ENCODE measurements at places on chromosomes 1 and 21.

DNA sequence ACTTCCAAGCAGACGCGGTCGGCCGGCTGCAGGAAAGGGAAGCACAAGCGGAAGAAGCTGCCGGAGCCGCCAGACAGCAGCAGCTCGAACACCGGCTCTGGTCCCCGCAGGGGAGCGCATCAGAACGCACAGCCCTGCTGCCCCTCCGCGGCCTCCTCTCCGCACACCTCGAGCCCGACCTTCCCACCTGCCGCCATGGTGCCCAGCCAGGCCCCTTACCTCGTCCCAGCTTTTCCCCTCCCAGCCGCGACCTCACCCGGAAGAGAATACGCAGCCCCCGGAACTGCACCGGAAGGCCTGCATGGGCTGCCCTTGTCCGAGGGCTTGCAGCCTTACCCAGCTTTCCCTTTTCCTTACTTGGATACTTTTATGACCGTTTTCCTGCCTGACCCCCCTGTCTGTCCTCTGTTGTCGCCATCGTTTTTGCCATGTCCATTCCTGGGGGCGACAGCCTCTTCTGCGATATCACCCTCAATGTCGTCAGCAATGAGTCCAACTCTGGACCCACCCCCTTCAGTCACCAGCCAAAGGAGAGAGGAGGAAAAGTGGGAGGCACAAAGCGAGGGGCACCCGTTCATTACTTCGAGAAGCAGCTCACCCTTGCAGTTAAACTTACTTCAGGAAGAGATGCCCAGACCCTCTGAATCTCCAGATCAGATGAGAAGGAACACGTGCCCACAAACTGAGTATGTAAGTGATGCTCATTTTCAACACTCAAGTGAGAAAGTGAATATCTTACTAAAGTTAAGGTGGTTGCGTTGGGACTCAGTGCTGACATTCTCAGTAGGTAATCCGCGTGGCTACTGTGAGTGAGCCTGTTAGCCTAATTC is 25.5 kb downstream of the UTS2 start:
- DNase-seq, result peak; percentile 47

GRCh38 chr1:43766818-43767525 is 59.6 kb downstream of the ST3GAL3 start:
- DNase-seq, result no peak

- DNase-seq, result no peak
Observed at GRCh38 chr21:25441835-25442234, 165.4 kb downstream of the MRPL39 start.

DNA sequence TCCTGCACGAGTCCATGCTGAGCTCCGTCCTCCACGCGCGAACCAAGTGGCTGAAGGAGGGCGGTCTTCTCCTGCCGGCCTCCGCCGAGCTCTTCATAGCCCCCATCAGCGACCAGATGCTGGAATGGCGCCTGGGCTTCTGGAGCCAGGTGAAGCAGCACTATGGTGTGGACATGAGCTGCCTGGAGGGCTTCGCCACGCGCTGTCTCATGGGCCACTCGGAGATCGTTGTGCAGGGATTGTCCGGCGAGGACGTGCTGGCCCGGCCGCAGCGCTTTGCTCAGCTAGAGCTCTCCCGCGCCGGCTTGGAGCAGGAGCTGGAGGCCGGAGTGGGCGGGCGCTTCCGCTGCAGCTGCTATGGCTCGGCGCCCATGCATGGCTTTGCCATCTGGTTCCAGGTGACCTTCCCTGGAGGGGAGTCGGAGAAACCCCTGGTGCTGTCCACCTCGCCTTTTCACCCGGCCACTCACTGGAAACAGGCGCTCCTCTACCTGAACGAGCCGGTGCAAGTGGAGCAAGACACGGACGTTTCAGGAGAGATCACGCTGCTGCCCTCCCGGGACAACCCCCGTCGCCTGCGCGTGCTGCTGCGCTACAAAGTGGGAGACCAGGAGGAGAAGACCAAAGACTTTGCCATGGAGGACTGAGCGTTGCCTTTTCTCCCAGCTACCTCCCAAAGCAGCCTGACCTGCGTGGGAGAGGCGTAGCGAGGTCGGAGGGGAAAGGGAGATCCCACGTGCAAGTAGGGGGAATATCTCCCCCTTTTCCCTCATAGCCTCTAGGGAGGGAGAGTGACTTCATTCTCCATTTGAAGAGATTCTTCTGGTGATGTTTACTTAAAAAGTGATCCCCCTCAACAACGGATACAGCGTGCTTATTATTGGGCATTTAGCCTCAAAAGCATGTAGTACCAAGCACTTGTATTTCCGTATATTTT is 991 bp downstream of the PRMT6 start:
- peak; percentile 56 for DNase-seq

DNA sequence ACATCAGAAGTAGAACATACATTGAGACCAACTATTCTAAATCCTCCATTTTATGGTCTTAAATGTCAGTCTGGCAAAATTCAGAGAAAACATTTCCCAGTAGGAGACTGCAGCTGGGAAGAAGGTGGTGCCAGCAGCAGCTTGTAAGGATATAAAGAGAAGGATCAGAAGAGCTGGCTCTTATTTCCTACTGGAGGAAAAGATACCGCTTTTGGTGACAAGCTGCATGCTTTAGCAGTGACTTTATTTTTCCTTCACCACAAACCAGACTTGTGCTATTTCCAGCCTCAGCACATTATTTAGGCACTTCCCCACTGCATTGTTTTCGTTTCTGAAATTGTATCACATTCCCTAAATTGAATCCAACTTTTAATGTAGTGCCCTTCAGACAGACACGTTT is 28.4 kb downstream of the RNF11 start:
- no peak for DNase-seq

- no peak for DNase-seq
Observed at GRCh38 chr1:2326524-2326923, 64.8 kb downstream of the MORN1 start.

- no peak for DNase-seq
Observed at GRCh38 chr1:96164053-96164452, 557.5 kb upstream of the PTBP2 start.

- DNase-seq, result no peak
Observed at GRCh38 chr21:28822486-28823335, 170.0 kb downstream of the LTN1 start.

DNA sequence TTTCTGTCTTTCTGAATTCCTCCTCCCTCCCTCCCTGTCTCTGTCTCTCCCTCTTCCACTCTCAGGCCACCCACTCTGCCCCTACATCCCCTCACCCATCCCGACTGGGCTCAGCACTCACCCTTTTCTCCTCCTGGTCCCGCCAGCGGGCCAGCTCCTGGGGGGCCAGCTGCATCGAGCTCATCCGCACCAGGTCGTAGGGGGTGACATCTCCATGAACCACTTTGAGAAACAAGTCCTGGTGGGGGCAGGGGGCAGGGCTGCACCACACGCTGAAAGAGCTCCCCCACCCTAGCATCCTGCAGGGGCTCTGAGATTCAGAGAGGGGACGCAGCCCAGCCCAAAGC is 17.8 kb downstream of the SPOCD1 start:
- no peak for DNase-seq

GRCh38 chr1:228393811-228394570 is 12.6 kb downstream of the TRIM11 start:
- DNase-seq, result no peak

DNA sequence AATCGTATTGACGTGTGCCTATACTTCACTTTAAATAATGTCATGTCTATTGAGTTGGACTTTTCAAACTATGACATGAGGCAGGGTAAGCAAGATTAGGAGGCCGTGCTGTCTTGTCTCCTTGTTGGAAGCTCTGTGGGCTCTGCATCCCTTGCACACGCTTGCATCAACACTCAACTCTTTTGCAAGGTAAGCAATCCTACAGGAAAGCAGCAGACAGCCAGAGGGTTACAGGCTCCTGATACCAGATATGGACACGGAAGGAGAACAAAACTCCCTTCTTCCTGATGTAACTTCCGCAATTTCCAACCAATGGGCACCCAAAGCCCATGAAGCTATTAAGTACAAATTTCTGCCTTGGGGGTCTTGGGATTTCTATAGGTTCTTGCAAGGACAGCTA is 1520.7 kb upstream of the B3GALT2 start:
- no peak for DNase-seq

DNA sequence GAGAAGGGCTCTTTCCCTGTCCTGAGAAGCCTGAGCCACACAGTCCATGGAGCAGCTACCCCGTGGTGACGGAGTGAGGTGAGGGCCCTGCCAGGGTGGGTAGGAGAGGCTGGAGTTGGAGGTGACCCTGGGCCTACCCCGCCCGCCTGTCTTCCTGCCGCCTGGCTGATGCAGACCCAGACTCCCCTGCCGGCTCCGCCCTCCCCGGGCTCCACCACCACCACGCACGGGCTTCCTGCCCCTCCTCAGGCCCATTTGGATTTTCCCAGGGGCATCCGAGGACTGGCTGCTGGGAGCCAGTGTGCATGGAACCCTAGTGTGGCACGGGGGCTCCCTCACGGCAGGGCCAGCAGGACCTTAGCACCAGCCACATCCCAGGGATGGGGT is 32.5 kb downstream of the PODN start:
- no peak for DNase-seq

DNA sequence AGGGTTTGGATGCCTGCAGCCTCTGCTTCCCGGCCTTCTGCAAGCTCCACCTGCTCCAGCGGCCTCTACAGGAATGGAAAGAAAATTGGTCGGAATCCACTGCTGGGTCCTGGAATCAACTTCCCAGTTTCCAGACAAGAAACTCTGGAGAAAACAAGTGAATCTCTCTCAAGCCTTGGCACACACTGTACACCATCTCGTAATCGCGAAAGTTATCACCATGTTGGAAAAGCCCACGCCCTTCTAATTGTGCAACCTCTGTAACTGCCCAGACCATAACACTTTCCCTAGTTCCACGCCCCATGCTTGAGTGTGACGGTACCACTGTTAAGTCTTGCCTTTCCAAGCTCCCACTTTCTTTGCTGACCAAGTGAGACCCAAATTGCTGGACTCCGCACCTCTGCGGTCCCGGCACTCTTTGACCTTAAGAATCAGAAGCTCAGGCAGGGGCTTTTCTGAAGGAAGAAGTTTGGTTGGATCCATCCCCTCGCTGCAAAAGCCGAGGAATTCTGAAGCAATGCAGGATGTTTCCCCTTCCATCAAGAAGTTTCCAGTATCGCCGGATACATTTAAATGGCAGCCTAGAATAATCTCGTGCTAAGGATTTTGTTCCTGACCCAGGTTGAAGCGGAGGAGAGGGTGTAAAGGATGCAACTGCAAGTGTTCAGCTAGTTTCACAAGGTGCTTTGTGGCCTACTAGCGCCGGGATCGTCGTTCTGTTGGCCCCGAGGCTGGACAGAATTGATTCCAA is 6.2 kb downstream of the NR5A2 start:
- DNase-seq, result no peak

- no peak for DNase-seq
Observed at GRCh38 chr1:90809996-90810395, 92.9 kb upstream of the BARHL2 start.

- no peak for DNase-seq
Observed at GRCh38 chr1:23242414-23242813, 25.1 kb upstream of the HTR1D start.

GRCh38 chr1:19651141-19651737 is 7.1 kb downstream of the NBL1 start:
- peak; percentile 55 for DNase-seq

DNA sequence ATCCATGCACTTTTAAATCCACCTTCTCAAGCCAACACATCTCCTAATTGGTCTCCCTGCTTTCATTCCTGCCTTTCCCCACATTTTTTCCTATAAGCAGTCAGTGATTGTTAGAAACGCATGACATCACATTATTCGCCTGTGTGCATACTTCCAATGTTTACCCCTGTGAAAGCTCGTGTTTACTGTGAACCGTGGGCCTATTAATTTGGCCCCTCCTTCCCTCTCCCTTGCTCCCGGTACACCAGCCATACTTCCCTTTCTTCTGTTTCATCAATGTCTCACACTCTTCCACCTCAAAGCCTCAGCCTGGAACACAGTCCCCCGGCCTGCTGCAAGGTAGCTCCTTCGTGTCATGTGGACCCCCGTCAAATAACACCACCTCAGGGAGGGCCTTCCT is 9.1 kb downstream of the MTOR start:
- DNase-seq, result no peak

DNA sequence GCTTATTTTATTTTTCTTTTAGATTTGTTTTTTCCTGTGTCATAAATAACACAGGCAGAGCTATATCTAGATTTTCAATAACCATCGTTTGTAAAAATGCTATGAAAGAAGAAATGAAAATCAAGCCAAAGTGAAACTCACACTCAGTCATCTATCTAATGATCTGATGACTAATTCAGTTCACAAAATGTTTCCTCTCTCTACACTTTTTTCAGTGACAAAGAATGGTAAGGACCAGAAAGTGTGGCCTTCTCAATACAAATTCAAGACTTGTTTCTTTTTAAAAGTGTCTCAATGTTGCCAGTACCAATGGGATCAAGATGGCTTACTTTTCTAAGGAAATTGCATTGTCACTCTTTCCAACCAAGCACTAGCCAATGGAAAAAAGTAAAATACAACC is 282.8 kb upstream of the PKN2 start:
- DNase-seq, result no peak

- DNase-seq, result no peak
Observed at GRCh38 chr21:43611598-43612369, 47.5 kb downstream of the HSF2BP start.

GRCh38 chr1:215899901-215900300 is 332.8 kb downstream of the KCTD3 start:
- no peak for DNase-seq

GRCh38 chr1:172399756-172400721 is 20.4 kb upstream of the C1orf105 start:
- no peak for DNase-seq

GRCh38 chr1:12460911-12461621 is 156.9 kb downstream of the DHRS3 start:
- DNase-seq, result no peak

DNA sequence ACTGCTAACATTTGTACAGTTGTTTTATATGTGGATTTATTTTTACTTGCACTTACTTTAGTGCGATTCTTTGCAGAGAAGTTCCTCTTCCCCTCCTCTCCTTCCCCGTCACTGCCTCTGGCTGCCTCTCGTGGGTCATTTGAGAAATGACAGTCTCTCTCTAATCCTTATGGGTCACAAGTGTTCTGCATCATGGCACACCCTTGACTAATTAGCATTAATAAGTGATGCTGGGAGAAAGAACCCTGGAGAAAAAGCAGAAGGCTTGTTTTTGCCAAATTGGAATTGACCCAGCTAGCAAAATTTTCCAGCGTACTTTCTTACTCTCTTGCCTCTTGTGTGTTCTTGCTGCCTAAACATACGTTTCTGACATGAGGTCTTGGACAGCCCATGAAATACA is 301.2 kb downstream of the DUSP10 start:
- DNase-seq, result no peak

GRCh38 chr21:33259995-33260394 is 6.2 kb upstream of the IL10RB start:
- no peak for DNase-seq

DNA sequence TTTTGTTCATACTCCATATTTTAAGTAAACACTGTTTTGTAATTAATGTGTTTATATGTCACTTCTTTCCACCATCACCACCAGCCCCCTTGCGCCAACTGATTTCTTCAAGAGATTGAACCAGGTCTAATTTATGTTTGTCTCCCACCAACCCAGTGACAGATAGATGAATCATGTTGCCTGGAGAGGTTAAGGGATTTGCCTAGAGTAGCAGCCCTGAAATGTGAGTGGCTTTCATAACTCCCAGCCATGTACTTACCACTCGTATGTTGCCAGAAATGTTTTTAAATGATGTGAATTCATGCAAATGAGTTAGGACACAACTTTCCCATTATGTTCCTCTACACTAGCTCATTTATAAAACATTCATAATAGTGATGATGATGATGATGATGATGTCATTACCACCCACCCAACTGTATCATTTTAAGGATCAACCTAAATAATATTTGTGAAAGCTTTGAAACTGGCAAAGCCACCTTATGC is 86.9 kb downstream of the LRRC8D start:
- no peak for DNase-seq

GRCh38 chr1:65704318-65704717 is 88.4 kb upstream of the PDE4B start:
- no peak for DNase-seq

GRCh38 chr1:199002661-199003060 is 363.8 kb downstream of the PTPRC start:
- DNase-seq, result no peak

All from stimulated activated CD4-positive, alpha-beta T cell treated with anti-CD3 and anti-CD28 coated beads, Interleukin-2, amount 100 ng/mL, for 24 hours (primary cell).